ENCODE measurements at places on chromosomes 1 and 21. TPM values are rescaled to one million over a fixed set of nuclear protein-coding genes. Genes with fewer than 3 reads are reported as not detected.

Gene ZNF648
- total RNA-seq: not detected

GRCh38 chr1:157580179-157580827, 17.6 kb downstream of the FCRL4 start:
- H3K36me3 ChIP-seq: no peaks in the 10 kb centered on the region
- no peak for DNase-seq
- peaks cover 2% of the 10 kb centered on the region for H3K4me1 ChIP-seq

DNA sequence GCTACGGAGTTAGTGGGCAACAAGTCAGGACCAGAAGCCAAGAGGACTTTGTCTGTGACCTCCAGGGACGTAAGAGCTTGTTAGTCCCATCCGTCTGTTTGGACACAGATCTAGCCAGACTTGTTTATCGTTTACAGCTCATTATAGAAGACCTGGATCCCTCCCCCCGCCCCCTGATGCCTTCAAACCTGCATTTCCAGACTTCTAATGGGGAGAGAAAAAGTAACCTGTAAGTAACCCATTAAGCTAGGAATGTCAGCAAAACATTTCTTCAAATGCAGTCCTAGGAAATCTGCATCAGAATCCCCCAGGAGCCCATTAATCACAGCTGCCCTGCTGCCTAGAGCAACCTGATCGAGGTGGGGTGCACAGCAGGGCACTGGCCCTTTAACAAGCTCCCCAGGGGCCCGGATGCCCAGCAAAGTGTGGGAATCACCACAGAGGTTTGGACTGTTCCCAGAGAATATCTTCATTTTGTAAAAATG, 1.4 kb upstream of the MAD2L2 start:
- no peak overlapping the region for H3K4me3 ChIP-seq
- no peak overlapping the region for H3K27ac ChIP-seq
- no peaks in the 10 kb centered on the region for H3K36me3 ChIP-seq
- DNase-seq: no peak
- H3K4me1 ChIP-seq: peaks cover 2% of the 10 kb centered on the region
- H3K27me3 ChIP-seq: no peaks in the 10 kb centered on the region

DNA sequence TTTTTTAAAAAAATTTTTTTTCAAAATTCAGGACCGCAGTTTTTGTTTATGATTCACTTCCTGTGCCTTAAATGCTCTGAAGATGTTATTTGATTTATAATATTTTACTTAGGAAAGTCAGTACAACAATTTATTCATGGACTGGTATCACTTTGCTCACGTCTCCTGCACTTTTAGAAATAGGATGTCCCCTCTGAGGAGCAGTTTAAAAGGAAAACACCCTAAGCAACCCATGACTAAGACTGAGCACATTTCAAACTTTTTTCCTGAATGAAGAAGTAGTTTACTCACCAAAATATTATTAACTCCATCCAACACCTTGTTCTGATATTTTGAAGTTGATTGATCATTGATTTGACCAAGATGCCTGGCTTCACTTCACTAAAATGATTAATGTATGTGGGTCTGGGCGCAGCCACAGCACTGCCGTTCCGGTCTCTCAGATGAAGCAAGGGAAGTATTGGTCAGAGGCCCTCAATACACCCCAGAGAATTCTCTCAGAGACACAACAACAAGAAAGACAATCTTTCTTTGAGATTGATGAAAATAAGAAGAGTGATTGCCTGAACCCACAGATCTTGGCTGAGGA, 223.9 kb downstream of the TGFB2 start:
- no peak for DNase-seq
- H3K27ac ChIP-seq: no peak overlapping the region
- no peak overlapping the region for H3K4me3 ChIP-seq
- H3K27me3 ChIP-seq: no peaks in the 10 kb centered on the region
- H3K4me1 ChIP-seq: no peaks in the 10 kb centered on the region
- H3K36me3 ChIP-seq: no peaks in the 10 kb centered on the region
